ENCODE measurements at places on chromosomes 3 and 15.

- DNase-seq: no peak
Observed at GRCh38 chr3:141129541-141130011, 78.4 kb downstream of the SPSB4 start.

DNA sequence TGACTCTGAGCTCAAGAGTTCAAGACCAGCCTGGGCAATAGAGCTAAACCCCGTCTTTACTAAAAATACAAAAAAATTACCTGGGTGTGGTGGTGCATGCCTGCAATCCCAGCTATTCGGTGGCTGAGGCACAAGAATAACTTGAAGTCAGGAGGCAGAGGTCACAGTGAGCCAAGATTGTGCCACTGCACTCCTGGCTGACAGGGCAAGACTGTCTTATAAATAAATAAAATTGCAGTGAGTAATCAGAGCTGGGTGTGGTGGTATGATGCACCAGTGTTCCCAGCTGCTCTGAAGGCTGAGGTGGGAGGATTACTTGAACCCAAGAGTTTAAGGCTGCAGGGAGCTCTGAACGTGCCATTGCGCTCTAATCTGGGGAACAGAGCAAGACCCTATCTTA is 55.9 kb upstream of the GCNT3 start:
- DNase-seq: no peak

- DNase-seq: no peak
Observed at GRCh38 chr3:122533931-122534334, 19.2 kb upstream of the KPNA1 start.

GRCh38 chr15:71434774-71435173 is 319.5 kb downstream of the THSD4 start:
- no peak for DNase-seq

DNA sequence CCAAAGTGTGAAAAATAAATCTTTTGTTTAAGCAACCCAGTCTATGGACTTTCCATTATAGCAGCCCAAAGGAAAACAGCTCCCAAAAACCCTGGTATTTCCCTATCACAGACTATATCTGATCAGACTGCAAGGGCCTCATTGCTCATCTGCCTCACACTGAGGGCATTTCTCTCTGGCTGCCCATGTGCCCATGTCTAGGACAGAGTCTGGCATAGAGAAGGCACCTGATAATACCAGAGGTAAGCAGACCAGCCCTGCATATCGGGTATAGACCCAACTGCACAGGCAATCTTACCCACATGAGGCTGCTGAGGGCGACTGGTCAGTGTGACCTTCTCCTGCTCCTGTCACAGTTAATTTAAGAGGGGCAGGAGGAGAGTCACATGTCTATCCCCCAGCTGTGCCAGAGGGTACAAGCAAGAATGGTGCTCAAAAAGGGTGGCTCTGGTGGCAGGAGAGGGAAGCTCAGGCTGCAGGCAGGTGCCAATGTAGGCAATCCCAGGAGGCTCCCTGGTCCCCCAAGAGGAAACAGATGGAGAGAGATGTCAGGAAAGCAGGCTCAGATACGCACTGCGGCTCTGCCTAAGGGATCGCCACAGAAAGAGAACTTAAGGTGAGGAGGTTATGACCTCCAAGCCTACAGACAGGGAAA is 3.1 kb downstream of the CSRNP1 start:
- peak; percentile 21 for DNase-seq

DNA sequence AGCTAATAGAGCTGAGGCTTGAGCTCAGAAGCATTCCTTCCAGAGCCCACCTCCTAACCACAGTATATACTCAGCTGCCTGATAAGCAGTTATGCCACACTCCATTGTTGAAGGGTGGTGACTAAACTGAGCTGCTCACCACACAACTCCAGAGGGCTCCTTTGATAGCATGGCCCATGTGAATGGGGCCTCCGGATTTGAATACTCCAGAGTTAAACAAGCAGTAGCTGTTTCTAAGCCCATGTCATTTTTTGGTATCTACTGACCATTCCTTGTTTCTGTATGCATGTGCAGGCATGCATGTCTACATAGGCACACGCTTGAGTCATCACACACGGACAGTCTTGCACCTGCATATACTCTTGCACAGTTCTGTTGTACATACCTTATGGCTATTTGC is 28.9 kb downstream of the IGSF10 start:
- no peak for DNase-seq

DNA sequence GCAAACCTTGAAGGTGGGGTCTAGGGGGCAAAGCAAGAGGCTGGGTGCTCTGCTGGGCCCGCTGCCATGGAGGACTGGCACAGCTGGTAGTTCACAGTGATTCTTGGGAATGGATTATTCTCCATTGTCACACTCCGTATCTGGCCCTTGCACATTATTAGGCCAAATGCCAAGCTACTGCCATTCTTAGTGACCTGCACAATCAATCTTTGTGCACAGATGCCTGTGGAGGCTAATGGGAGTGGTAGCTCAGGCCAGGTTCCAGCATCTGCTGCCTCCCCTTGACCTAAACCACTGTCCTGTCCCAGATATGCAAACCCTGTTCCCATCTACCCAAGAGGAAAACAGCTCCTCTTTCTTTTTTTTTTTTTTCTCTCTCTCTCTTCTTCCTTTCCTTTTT is 67.5 kb downstream of the TIPARP start:
- no peak for DNase-seq

DNA sequence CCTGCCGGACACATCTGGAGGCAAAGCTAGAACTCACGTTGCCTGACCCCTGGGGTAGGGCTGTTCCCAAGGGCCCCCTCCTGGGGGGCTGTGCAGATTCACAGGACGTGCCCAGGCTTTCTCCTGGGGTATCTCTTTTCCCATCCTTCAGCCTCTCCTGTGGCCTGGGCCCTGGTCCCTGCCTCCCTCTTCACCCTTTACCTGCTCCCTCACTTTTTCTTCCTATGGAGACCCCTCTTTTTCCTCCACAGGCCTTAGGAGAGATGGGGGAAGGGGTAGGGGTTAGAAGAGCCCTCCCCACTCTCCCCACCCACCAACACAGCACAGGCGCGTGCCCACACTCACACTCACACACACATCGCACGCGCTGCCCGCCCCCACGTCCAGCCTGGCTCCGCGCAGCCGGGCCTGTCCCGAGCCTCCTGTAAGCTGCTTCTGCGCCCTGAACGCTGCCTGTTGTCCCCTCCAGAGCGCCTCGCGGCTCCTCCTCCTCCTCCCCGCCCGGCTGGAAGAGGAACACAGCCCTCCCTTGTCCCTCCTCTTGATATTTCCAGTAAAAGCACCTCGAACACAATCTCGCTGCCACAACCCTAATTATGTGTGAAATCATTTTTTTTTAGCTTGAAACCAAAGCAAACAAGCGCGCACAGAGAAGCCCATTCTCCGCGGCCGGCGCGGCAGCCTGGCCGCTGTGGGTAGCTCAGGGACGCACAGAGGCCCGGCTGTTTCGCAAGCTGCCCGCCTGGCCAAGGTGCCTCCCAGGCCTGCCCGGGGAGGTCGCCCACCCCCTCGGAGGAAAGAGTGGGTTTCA is 33.9 kb upstream of the ACAN start:
- no peak for DNase-seq

GRCh38 chr3:150107429-150108175 is 136.9 kb upstream of the PFN2 start:
- DNase-seq: no peak

DNA sequence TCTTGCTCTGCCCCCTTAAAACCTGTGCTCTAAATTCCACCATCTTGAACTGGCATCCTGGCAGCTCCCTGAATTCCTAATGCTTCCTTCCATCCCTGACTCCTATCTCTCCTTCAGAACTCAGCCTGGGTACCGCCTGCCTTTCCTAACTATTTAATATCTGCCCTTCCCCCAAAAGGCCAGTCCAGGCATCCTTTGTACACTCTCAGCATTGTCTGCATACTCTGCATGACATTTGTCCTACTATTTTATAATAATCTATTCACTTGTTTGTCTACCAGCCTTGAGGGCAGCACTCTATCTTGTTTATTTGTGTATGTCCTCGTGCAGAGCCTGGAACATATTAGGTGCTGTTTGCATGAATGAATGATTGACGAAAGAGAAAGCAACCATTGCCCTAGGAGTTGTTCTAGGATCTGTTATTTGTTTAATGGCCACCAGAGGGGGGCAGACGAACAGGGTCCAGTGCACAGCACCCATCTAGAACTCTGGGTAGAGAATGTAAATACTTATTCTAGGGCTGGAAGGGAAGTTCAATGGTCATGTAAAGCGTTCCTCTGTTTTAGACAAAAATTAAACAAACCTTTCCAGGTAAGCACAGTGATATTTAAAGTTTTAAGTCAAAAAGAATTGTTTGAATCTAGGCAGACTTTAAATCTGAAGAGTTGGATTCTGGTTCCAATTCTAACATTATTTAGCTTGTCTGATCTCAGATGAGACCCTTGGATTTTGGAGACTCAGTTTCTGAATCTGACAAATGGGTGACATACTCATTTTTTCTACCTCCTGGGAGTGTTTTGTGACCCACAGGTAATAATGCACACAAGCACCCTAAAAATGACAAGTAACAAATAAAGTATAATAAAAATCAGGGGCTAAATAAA is 125.8 kb upstream of the GALNT15 start:
- DNase-seq: peak; percentile 28

DNA sequence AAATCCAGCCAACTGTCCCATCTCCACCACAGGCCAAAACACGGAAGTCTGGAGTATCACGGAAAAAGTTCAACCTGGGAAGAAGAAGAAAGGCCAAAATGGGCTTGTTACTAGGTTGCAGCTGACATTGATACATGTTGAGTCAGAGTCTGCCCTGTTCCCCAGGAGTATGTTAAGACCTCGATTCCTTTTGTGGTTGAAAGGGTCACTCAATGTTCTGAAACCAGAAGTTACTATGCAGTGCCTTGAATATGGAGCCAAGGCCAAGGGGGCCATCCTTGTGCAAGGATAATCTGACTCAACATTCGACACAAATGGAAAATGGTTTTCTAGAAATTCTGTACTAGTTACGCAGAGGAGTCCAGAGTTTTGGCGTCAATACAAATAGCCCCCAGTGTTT is 104.2 kb downstream of the DGKG start:
- no peak for DNase-seq

DNA sequence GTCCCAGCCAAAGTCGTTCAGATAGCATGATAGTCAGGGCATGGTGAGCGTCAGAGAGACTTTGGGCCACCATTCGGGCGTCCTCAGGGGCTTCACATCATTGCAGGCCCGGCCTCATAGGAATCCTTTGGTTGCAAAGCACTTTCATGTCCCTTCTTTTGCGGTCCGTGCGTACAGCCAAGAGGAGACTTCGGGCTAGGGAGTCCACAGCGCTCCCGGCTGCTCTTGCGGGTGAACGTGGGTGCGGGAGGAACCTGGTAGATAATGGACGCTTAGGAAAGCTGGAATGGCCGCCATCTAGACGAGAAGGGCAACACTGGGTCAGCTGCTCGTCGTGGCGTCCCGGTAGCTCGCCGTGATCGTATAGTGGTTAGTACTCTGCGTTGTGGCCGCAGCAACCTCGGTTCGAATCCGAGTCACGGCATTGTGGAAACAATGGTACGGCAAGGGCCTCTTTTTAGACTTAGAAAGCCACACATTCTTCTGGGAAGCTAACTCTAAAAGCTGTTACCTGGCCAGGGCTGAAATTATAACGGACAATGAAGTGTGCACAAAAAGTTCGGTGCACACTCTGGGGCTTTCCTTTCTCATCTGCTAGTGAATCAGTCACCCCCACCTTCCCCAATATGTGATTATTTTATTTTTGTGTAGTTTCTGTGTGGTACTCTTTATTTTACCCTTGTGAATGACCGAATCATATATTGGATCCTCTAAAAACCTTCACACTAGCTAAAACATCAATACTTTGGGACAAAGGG is 13.2 kb upstream of the SHF start:
- peak; percentile 78 for DNase-seq

All from NCI-H1092 treated with DMSO at 0.1 percent for 48 hours (cell line).